Activated CD8-positive, alpha-beta memory T cell treated with anti-CD3 and anti-CD28 coated beads, Interleukin-2, amount 50 U/mL, for 48 hours (primary cell): ENCODE measurements at places on chromosomes 13 and 19.

GRCh38 chr19:43132696-43133095 lies 50.2 kb upstream of the PSG2 start:
- no peak for DNase-seq

- DNase-seq: no peak
These were observed 95.1 kb downstream of the RAB20 start for GRCh38 chr13:110466266-110466915.

DNA sequence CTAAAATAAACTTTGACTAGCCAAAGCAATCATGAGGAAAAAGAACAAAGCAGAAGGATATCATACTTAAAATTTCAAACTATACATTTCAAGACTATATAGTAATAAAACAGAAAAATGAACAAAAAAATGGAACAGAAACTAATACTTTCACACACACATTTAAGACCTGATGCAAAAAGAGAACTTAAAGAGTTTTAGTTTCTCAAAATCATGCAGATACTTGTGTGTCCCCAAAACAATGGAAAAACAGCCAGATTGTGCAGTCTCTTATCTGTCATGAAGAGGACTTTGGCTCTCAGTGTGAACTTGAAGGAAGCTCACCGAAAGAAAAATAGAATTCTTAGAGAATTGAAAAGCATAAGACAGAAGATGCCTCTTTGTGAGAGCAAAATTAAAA lies 16.1 kb downstream of the ZNF506 start:
- DNase-seq: no peak

DNA sequence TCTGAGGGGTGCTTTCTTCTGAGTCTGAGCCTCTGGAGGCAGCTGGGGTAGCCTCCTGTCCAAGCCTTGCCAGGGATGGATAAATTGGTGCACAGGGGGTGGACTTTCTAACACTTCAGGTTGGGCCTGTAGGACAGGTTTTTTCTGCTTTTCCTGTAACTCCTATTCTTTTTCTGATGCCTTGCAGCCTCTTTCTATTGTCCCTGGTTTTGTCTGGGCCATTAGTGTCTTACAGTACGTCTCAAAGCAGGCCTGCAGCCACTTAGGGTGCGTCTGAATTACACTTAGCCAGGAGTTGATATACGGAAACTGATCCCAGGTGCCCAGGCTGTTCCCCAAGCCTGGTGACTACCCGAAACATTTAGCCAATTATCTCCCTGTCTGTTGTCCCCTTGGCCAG lies 213.3 kb upstream of the HTR2A start:
- DNase-seq: no peak

- no peak for DNase-seq
These were observed 15.6 kb downstream of the RHPN2 start for GRCh38 chr19:33048806-33049676.

GRCh38 chr19:50300814-50301606 lies 28.2 kb downstream of the KCNC3 start:
- no peak for DNase-seq
